Activated T-cell treated with anti-CD3 and anti-CD28 coated beads, Interleukin-2, amount 50 U/mL, for 24 hours (primary cell): ENCODE measurements at places on chromosomes 13 and 19.
A peak's percentile ranks its signal among the peaks of the same experiment; 100 is the strongest.

DNA sequence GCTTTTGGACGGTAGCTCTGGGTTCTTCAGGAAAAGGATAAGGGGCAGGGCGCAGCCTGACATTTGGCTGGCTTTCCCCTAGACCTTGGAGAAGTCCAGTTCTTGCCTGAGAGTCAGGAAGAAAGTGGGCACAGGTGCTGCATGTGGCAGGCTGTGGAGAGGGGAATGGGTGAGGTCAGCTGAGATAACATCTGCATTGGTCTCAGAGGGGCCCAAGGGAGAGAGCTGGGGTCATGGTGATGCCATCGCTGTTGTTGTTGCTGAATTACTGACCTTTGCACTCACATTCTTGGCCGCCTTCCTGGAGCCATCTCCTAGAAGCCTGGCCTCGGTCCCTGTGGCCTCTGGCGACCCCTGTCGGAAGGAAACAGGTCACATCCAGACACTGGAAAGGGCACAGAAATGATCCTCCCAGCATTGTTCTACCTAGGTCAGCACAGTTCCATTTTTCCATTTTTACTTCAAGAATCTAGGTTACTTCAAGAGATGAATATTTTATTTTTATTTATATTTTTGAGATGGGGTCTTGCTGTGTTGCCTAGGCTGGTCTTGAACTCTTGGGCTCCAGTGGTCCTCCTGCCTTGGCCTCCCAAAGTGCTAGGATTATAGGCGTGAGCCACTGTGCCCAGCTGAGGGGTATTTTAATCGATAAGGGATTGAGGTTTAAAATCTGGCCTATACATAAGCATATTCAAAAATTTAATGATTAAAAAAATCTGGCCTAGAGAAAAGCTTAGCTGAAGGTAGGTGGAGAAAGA is 6.5 kb upstream of the LIPE start:
- peak; percentile 72 for DNase-seq

DNA sequence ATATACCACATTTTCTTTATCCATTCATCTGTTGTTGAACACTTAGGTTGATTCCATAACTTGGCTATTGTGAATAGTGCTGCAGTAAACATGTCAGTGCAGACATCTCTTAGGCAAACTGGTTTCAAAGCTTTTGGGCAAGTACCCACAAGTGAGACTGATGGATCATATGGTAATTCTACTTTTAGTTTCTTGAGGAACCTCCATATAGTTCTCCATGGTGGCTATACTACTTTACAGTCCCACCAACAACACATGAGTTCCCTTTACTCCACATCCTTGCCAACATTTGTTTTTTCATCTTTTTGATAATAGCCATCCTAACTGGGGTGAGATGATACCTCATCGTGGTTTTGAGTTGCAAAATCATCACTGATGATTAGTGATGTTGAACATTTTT is 8.5 kb downstream of the CYSLTR2 start:
- no peak for DNase-seq

DNA sequence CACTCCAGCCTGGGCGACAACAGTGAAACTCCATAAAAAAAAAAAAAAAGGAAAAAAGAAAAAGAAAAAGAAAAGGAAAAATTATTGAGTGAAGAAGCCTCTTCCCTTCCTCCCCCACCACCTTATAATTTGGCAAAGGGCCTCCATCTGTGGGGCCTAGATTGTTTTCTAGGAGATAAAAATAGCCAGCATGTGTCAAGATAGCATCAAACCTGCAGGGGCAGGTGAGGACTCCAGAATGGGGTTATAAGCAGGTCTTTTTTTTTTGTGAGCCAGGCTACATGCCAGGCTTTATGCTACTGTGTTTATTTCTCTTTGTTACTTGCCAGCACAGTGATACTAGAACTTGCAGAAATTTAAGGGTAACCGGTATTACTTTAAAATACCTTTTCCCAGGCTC is 11.7 kb upstream of the TRIM13 start:
- DNase-seq, result no peak

DNA sequence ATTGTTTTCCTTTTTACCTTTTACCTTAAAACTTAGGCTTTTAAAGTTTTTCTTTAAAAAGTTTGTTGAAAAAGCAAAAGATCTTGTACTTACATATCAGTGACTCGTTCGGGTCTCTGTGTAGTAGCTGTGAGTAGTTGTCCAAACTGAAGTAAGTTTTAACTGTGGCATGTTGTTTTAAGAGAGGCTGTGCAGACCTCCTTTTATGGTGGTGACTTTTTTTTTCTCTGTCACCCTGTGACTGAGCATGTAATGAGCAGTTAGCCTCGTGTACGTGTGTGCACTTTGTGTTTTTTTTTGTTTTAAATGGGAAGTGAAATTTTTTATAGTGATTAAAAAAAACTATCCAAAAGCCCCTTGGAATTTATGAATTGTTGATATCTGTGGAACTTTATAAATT is at the start of gene GPR183:
GPR183 (minus strand) TSS at position 153 of the 400 bp plus-strand sequence. CDS start 11,254 bp downstream, outside the sequence.
- DNase-seq, result no peak

DNA sequence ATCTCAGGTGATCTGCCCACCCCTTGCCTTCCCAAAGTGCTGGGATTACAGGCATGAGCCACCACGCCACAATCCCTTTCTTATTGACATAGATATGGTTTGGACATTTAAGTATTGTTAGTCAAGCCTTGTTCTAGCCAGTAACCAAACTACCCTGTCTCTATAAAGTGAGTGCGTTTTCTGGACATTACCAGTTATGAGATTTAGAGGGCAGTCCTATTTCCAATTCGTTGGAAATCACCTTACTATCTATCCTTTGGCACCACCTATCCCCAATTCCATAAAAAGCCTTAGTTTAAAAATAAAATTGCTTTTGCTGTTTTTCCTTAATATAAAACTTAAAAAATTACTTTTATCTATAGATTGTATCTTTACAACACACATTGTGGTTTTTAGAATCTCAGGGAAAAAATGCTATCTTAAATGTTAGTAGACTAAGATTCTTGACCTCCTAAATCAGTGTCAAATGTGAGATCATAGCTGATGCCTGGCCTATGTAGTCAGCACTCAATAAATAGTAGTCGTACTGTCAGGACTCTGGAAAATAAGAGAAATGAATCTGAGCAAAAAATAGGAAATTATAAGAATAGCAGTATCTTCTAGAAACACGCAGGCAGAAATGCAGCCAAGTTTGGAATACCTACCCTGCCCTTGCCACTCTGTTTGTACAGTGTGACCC is 57.0 kb downstream of the NUFIP1 start:
- no peak for DNase-seq

- no peak for DNase-seq
Observed at GRCh38 chr13:23617551-23618024, 47.4 kb downstream of the TNFRSF19 start.

GRCh38 chr19:40502647-40503319 is 36.0 kb downstream of the SPTBN4 start:
- DNase-seq, result no peak

DNA sequence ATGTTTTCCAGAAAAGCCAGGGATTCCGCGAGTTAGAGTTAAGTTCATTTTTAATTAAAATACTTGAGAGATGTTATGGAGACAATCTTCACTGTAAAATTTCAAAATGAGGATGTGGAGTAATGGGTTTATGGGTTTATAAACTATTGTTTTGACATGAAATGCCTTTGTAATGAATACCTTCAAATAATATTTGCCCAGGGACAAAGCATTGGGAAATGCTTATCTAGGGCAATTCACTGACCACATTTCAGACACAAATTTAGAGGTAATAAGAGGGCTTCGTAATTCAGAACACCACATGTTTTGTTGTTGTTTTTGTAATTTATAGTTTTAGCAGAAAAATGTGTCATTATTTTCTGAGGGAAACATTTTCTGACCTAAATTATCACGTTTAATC is 241.1 kb upstream of the ATXN8OS start:
- DNase-seq, result no peak

DNA sequence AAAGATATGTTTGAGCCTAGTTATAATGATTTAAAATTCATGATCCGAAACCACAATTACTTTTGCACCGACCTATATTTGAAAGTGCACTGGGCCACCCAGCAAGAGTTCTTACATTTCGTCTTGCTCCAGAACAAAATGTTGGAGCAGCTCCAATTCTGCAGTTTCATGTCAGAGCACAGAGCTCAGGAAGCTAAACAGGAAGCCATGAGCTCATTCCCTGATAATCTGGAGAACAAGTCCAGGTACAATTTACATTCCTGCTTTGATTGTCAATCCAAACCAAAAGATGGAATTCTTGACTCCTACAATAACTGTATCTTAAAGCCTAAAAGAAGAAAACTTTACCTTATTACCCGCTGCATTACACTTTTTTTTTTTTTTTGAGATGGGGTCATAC is 131.8 kb downstream of the KCTD12 start:
- no peak for DNase-seq

DNA sequence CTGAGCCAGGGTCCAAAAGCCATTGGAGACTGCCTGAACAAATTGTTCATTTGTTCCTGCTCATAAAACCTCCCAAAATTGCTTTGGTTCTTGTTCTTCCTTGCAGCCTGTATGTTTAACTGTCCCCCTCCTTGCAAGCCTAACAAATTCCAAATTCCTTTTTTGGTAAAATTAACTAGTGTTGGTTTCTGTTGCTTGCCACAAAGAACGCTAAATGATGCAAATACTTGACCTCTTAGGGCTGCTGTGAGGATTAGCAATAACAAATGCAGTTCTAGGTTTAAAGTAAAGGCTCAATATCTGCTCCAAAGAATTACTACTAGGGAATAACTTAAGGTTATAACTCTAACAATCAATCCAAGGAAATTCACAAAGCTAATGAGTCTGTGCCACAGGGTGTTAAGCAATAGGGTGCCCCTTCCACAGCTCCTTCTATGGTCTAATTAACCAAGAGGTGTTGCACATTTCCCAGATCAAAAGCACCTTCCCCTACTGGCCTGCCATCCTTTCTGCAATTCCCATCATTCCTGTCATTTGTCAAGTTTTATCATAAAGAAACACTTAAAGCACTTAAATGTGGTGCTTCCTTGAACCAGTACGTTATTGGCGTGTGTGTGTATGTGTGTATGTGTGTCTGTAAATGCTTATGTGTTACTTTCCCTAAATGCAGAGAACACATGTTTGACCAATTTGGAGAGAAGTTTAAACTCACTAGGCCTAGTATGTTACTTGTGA is 110.2 kb downstream of the RAP2A start:
- DNase-seq, result no peak

- DNase-seq, result no peak
Observed at GRCh38 chr13:107964395-107964794, 250.9 kb downstream of the LIG4 start.

- no peak for DNase-seq
Observed at GRCh38 chr19:57803265-57803593, 11.5 kb downstream of the ZNF552 start.

- no peak for DNase-seq
Observed at GRCh38 chr13:112670864-112671263, 19.0 kb upstream of the ATP11A start.

DNA sequence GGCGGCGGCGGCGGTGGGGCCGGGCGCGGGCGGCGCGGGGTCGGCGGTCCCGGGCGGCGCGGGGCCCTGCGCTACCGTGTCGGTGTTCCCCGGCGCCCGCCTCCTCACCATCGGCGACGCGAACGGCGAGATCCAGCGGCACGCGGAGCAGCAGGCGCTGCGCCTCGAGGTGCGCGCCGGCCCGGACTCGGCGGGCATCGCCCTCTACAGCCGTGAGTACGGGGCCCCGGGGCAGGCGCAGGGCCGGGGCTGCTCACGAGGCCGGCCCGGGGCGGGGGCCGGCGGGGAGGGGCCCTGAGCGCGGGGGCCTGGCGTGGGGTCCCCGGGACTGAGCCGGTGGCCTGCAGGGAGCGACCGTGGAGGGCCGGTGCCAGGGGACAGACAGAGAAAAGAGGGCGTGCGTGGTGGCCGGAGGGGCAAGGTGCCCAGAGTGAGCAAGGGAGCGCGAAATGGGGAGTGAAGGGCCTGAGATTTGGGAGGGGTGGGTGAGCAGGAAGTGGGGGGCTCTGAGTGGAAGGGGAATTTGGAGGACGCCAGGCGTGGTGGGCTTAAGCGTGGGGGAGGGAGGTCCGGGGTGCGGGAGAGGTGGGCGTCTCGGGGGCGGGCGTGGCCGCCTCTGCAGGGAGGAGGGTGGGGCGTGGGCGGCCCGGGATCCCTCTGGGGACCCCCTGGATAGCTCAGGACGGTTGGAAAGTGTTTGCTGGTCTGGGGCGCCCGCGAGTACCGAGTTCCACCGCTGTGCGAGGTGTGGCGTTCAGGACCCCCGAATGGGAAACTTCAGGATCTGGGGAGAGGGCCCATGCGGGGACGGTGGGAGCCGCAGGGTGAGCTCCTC is 575 bp downstream of the CARM1 start:
- DNase-seq, result peak; percentile 71

GRCh38 chr13:33925563-33925962 is 107.6 kb downstream of the RFC3 start:
- DNase-seq, result no peak

GRCh38 chr19:6521718-6522646 is 8.8 kb upstream of the TNFSF9 start:
- peak; percentile 72 for DNase-seq

DNA sequence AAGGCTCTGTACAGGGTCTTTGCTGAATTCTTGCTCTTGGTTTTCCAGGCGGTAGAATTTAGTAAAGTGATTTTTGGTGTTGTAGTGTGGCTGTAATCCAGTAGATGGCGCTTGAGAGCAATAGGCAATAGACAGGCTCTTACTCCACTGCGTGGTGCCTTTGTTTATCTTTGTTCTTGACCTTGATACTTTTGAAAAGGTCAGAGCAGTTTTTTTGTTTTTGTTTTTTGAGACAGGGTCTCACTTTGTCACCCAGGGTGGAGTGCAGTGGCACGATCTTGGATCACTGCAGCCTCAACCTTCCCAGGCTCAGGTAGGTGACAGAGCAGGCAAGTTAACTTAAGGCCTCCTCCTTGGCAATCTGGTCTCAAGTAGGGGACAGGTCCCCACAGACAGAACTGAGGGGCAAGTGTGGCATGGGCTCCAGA is 12.2 kb upstream of the LILRA5 start:
- DNase-seq, result peak; percentile 54

- DNase-seq, result no peak
Observed at GRCh38 chr13:67117010-67117550, 113.1 kb downstream of the PCDH9 start.

DNA sequence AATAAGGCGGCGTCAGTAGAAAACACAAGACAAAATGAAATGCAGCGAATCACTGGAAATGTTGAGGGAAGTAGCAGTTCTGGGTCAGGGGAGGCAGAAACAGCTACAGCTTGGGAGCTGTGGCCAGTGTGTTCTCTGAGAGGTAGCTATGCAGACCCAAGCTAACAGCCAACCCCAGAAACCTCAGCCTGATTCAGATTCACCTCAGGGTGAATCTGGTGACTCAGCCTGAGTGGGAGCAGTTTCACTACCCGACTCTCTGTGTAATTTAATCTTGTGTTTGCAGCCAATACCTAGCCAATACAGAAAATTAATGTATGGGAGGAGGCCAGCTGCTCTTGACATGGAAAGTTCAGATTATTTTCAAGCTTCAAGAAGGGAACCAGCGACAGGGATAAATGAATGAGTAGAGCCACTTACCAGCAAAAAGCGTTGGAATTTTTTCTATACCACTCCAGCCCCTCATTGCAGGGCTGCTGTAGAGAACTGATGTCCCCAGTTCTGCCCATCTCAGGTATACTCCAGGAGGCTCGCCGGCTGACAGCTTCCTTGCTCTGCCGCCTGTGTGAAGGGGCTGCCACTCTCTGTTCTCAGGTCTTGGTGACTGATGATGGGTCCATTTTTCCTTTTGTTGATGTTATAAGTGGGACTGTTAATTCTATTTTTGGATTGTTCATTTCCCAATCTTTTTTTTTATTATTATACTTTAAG is 8.9 kb downstream of the IGFL3 start:
- peak; percentile 52 for DNase-seq

- no peak for DNase-seq
Observed at GRCh38 chr13:110705356-110705825, 525 bp downstream of the CARS2 start.

GRCh38 chr19:17125062-17125727 is 49.6 kb downstream of the MYO9B start:
- DNase-seq, result peak; percentile 38
